ENCODE measurements at places on chromosomes 7 and 10.

DNA sequence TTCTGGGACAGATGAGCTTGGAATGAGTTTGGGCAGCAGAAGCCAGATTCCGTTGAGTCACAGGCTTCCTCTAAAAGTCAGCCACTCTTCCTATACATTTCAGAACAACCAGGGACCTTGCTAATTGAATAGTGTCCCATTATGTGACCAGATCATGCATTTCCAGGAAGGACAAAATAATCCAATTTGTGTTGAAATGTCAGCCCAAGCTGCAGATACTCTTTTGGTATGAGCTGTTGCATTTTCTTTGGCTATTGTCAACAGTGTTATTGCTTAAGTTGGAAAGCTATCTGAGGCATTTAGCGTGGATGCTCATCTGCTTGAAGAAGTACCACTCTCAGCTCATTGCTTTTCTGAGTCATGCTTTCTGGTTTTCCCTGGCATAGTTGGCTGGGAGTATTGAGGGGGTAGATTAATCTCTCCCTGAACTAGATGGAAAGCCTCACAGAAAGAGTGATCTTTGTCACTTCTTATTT, 223.7 kb upstream of the HABP2 start:
- DNase-seq = no peak

DNA sequence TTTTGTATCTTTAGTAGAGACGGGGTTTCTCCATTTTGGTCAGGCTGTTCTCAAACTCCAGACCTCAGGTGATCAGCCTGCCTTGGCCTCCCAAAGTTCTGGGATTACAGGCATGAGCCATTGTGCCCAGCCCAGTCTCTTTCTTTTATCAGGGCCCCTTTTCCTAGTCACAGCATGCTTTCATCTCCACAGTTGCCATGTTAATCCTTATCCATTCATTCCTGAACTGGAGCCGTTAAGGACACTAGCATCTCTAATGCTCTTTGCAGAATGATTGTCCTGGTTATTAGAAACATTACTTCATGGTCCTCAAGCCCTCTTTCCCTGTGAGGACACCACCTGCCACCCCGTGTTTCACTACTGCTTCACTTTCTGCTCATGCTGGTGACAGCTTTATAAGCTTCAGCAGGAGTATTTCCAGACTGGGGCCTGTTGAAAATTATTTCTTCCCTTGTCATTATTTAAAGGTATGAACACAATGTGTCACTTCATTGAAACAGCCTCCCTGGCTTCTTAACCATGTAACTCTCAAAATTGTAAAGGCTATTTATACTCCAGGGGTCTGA, 313.9 kb downstream of the BMPER start:
- no peak for DNase-seq

GRCh38 chr10:110724116-110724921, 80.2 kb downstream of the RBM20 start:
- no peak for DNase-seq

DNA sequence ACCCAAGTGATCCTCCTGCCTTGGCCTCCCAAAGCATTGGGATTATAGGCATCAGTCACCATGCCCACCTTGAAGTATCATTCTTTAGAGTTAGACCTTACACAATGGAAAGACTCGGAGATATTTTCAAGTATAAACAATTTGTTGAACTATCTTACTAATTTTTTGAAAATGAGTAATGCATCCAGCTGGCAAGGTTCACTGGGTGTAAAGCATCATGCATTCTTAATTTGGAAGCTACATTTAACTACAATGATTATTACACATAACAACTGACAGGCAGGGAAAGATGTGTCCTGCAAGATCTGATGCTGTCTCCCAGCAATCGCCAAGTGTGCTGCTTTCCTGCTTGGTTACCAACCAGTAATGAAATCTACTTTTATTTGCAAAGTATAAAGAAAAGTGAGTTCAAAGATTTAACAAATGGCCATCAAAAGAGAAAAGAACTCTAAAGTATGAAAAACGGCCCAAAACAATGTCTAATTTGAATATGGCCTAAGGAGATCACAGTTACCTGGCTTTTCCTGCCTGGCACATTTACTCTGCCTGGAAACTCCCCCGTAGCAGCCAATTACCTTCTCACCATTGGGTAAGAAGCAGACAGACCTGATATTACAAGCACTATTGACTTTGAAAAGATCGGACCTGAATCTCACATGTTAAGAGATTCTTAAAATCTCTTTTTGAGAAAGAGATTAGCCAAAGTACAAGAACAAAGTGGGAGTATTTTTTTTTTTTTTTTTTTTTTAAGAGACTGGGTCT, 59.3 kb upstream of the NMT2 start:
- DNase-seq = no peak

DNA sequence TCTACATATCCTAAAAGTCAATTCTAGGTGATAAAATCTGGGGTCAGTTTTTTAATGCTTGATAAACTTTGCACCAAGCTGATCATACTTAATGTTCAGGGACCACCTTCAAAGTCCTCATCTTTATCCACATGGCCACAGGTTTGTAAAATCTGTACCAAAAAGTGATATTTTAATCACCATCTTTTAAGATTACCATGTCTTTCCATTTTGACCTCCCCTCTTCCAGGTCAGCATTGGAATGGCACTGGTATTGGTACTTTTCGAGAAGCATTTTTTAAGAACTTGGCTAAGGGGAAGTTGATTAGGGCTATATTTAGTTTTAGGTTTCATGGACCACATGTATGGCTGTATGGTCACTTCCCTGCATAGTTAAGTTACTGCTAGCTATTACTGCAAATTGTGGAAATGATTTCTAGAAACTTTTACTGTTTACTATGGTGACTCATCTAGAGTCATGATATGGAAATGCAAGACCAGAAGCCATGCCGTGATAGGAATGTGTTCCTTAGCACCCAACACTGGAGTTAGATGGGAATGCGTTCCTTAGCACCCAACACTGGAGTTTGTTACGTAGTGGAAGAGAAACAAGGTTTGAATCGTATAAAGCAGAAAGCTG, 50.8 kb upstream of the ABLIM1 start:
- peak; percentile 23 for DNase-seq

DNA sequence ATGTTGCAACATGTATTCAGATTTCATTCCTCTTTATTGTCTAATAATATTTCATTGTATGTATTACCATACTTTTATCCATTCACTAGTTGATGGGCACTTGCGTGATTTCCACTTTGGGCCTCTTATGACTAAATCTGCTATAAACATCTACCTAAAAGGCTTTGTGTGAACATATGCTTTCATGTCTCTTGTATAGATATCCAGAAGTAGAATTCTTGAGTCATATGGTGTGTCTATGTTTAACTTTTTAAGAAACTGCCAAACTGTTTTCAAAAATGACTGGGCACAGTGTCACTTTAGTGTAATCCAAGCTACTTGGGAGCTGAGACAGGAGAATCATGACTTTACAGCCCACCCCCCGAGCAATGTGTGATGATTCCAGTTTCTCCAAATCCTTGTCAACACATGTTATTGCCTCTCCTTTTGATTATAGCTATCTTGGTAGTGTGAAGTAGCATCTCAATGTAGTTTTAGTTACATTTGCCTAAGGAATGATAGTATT, 618.9 kb upstream of the C7orf33 start:
- DNase-seq = no peak

DNA sequence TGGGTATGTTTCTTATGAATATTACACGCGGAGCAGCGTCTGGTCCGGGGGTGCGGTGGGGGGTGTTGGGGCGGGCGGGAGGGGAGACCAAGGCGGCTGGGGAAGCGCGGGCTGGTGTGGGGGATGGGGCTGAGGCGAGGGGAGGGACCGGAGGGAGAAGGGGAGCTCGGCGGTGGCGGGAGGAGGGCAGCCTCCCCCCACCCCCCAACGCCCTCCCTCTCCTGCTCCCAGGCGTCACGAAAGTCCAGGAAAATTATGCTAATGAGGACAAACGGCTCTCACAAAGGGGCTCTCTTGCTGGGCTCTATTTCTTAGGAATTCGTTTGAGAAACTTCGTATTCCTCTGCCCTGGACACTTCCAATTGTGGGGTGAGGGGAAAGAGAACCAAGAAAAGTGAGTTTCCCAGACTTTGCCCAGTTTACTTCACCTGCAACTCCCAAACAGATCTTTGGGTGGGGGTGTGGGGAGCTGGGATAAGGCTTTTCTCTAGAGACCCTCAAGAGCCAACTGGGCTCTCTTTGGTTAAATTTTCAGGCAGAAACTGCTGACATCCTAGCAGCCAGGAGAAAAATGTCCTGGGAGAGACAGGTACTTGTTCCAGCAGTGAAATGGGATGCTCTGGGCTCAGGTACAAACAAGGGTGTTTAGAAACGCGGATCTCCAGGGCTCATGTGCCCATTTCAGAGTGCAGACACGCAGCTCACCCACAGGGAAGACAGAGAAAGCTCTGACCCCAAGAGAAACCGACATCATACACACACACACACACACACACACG, 11.7 kb upstream of the HOXA2 start:
- no peak for DNase-seq

DNA sequence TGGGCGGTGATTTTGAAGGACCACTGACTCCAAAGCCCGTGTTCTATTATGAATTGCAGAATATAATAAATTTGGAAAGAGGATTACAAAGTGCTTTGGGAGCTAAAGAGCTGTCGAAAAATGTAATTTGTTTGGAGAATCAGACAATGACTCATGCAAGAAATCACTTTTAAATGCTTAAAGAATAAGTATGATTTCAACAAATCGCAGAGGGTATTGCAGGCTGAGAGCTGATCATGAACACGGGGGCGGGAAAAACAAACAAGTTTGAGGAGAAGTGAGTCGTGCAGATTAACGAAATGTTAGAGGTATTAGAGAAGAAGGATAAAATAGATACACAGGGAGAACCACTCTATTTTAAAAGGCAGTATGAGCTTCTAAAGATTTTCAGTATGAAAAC, 4.9 kb upstream of the HACD1 start:
- DNase-seq = no peak

GRCh38 chr7:93535616-93536015, 38.9 kb downstream of the CALCR start:
- DNase-seq = no peak

GRCh38 chr10:122471531-122472177, 10.3 kb downstream of the HTRA1 start:
- no peak for DNase-seq

GRCh38 chr7:140992422-140992821, 22.3 kb downstream of the MRPS33 start:
- DNase-seq = no peak

DNA sequence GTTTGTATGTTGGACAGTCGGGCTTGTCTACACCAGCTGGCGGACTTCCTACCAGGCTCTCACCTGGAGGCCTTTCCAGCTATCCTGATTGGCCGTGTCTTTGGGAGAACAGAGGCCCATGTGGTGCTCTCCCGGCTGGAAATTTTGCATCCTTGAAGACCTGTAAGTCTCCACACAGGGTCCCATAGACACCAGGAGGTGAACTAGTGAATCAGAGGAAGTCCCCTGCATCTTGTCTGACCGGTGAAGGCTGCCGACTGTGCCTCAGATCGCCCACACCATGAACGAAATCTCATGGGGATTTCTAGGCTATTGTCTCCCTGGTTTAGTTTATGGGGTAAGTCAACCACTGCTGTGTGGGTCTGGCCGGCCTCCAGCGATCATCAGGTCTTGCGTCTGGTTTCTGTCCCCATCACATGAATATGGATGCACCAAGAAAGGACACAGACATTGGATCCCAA, 108.4 kb upstream of the LYZL2 start:
- no peak for DNase-seq

DNA sequence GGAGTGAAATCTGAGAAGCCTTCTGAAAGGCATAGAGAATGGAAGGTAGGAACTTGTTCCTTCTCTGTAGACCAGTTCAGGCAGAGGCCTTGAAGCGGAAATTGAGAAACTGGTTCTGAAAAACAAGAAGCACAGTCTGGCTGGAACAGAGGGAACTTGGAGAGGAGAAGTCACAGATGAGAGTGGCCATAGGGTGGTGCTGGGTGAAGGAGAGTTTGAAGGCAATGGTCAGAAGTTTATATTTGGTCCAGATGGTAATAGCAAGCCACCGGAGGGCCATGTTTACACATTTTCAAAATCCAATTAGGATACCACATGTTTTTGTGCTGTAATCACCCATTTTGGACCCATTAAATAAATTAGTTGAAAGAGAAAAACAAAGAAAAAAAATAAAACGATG, 692.5 kb downstream of the INHBA start:
- DNase-seq = no peak

DNA sequence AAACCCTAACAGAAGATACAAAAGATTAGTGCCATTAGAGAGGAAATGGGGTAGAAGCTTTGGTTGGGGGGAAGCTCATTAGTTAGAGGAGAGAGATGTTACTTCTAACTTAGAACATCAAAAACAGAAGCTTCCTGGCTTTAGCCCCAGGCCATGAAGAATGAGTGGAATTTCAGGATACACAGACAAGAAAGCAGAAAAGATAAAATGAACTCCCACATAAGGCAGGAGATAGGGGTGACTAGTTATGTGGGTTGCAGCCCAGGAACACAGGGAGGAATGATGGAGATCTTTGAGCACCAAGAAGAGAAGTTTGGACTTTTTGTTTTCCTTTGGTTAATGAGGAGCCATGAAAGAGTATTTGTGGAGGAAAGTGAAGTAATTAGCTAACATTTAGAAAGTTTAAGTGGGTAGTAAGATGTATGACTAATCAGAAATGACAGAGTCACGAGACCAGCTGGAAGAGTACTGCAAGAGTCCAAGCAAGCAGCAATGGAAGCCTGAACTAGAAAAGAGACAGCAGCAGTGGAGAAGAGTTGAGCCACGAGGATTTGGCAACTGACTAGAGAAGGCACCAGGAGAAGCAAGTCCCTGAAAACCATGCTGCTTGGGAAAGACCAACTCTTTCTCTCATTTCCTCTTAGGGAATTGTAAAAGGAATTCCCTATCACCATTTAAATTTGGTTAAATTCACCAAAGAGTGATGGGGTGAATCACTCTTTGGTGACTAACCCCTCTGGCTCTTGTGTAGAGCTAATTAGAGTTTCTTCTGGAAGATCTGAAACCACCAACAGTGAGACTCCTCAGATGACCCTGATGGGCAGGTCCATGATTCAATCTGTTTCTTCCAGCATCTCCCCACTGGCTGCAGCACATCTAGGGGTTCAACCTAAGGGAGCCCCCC, 131.9 kb downstream of the KCNMA1 start:
- DNase-seq = no peak

DNA sequence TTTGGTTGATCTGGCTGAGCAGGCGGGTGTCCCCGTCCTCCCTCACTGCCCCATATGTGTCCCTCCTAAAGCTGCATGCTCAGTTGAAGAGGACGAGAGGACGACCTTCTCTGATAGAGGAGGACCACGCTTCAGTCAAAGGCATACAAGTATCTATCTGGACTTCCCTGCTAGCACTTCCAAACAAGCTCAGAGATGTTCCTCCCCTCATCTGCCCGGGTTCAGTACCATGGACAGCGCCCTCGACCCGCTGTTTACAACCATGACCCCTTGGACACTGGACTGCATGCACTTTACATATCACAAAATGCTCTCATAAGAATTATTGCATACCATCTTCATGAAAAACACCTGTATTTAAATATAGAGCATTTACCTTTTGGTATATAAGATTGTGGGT, 26.9 kb upstream of the TRIM56 start:
- no peak for DNase-seq

DNA sequence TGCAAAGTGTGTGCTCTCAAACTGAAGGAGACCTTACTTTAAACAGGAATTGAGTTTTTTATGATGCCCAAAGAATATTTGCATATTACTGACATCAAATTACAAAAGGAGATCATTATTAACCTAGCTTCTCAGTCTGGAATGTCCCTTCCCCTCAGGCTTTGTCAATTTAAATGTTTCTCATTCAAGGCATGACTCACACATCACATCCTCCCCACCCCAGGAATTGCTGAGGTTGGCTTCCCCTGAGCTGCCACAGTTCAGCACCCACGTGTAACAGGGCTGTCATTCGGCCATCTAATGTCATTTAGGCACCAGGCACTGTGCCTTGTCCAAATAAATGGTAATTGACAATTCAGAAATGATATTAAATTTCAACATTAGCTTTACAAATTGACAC, 305.9 kb upstream of the MGMT start:
- DNase-seq = no peak

Data from 8988T (cell line).